ENCODE measurements at places on chromosomes 16 and 17. TPM values are rescaled to one million over a fixed set of nuclear protein-coding genes. Genes with fewer than 3 reads are reported as not detected.

The GGNBP2 gene
- 65.9 TPM for total RNA-seq

The CLEC3A gene
- 3.5 TPM for total RNA-seq

The IGFBP4 gene
- total RNA-seq, result 351 TPM

The ITGB4 gene
- 317 TPM for total RNA-seq

The ALOX12 gene
- not detected for total RNA-seq

The FNDC8 gene
- not detected for total RNA-seq

DNA sequence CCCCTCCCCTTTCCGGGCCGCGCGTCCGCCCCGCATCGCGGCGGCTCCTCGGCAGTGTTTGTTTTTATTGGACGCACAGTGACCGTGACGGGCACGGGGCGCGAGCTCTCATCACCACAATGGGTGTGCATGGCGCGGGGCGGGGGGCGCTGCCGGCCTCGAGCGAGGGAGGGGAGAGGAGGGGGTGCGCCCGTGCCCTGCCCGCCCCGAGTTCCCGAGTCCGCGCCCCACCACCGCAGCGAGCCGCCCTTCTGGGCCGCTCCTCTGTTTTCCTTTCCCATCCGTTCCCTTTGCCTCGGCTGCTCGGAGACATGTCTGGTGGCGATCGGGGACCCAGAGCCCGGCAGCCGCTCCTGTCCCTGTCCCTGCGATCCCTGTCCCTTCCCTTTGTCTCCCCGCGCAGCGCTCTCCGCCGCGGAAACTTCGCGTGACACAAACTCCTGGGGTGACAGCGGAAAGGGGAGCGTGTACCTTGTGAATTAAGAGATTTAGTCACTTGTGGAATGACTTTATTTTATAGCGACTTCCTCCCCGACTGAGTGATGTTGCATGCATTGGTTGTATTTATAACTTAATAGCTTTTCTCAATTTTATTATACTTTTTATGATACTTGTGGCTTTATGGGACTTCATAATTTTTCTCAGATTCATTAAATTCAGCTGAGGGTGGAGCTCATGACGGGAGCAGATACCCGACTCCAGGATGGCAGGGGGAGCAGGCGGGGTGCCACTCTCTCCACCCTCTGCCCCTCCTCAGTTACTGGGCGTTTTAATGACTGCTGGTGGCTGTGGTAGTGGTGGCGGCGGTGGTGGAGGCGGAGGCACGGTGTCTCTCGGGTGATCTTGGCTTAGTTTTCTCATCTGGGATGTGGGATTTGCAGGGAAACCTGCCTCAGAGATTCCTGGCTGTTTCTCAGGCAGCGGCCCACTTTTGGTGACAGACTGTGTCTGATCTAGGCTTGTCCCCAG lies 40.8 kb downstream of the MRM1 start:
- no peak for DNase-seq

DNA sequence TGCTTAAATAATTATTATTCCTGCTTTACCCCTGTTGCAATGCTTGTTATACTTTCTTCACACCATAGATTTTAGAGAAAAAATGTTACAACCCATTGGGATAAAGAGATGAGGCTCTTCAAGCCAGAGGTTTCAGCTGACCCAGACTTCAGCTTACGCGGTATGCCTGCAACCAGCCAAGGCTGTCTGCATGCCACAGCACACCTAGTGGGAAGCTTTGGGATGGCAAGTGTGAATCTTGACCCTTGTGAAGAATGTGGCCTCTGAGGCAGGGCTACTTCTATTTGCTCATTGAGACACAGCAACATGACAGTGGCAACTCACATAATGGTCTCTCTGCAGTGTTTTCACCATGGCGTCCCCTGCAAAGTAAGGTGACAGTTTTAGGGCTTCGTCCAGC lies 193.9 kb upstream of the PIRT start:
- DNase-seq, result no peak

DNA sequence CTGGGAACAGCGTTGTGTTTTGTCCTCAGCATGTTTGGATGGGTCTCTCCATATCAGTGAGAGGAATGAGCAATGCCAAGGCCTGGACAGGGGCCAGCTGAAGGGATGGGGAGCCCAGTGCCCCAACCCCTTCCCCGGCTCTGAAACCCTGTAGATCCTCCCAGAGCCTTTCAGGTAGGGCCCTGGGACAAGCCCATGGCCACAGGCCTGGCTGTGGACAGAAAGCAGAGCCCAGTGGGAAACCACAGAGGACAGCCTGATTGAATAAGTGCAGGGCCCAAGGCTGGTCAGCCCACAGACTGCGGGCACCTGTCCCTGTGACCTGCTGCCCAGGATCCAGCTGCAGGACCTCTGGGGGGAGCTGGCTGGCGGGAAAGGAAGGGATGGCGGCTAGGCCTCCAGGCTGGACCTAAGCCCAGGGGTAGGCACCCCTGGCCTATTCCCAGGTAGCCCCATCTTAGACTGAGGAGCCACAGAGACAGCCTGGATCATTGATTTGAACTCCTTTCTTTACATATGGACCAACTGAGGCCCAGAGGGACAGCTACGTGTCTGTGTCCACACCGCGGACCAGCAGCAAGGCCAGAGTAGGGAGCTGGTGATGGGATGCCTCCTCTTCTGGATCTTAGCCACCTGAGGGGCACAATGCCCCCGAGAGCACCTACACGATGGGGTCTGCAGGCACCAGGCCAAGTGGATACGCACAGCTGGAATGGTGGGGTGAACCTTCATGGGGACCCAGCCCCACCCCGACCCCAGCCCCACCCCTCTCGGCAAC lies 1.3 kb downstream of the CCDC102A start:
- DNase-seq, result no peak

DNA sequence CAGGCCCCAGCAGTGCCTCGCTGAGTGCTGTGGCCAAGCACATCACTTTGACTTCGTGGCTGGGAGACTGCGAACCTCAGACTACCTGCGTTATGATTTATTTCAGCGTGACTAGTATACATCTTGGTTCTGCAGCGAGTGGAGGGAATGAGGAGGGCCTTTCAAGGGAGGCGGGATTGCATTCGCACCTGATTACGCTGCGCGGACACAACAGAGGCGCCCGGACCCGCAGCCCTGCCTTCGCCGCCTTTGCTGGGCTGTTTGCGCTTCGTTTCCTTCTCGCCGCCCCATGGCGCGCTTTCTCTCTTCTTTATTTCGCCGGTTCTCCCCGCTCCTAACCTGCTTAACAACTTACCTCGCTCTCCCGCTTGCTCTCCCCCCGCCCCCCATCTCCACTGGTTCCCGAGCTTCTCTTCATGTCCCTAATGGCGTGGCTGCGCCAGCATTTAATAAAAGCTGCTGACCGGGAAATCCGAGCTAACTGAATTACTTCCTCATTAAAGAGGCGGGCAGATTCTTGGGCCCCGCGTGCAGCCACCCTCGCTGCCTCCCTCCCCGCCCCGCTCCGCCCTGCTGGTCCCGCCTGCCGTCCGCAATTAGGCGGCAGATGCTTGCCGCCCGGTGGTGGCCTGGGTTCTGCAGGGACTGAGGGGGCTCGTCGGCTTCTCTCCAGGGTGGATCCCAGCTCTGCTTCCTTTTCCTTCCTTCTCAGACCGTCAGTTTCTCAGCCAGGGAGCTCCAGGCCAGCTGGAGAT lies 257.6 kb upstream of the SDK2 start:
- DNase-seq, result peak; percentile 72

- no peak for DNase-seq
Measured at GRCh38 chr16:27123795-27124409, 57.2 kb downstream of the C16orf82 start.

GRCh38 chr17:45722161-45722560 lies 62.0 kb upstream of the CRHR1 start:
- DNase-seq, result no peak

- DNase-seq, result no peak
Measured at GRCh38 chr16:55943267-55943666, 68.1 kb upstream of the CES5A start.

DNA sequence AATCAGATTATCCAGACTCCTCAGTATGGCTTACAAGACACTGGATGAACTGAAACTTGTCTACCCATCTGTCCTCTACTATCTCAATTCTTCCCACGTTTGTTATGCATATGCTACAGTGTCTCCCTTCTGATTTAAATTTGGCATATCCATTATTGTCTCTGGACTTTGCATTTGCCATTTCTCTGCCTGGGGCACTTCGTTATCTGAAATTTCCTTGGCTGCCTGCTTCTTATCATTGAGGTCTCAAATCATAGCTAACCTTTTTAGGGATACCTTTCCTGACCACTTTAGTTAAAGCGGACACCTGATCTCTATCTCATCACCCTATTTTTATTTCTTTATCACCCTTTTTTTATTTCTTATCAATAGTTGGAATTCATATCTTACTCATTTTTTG lies 853.4 kb downstream of the KCNJ2 start:
- no peak for DNase-seq

- DNase-seq, result no peak
Measured at GRCh38 chr16:69691980-69692911, 34.1 kb downstream of the NQO1 start.

DNA sequence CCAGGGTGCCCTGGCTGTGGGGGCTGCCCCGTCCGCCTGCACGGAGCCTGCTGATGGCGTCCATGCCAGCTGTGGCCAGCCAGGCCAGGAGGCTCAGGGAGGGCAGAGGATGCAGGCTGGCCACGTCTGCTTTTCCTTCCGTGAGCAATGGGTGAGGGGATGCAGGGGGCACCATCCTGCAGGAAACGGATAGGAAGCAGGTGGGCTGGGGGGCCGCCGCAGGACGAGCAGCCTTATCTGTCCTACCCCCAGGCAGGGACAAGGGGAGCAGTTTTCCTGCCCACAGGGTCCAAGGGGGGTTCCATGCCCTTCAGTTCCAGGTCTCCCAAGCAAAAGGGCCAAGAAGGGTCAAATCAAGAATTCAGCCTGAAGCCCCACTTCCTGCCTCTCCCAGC lies 6.8 kb downstream of the DUS1L start:
- no peak for DNase-seq

DNA sequence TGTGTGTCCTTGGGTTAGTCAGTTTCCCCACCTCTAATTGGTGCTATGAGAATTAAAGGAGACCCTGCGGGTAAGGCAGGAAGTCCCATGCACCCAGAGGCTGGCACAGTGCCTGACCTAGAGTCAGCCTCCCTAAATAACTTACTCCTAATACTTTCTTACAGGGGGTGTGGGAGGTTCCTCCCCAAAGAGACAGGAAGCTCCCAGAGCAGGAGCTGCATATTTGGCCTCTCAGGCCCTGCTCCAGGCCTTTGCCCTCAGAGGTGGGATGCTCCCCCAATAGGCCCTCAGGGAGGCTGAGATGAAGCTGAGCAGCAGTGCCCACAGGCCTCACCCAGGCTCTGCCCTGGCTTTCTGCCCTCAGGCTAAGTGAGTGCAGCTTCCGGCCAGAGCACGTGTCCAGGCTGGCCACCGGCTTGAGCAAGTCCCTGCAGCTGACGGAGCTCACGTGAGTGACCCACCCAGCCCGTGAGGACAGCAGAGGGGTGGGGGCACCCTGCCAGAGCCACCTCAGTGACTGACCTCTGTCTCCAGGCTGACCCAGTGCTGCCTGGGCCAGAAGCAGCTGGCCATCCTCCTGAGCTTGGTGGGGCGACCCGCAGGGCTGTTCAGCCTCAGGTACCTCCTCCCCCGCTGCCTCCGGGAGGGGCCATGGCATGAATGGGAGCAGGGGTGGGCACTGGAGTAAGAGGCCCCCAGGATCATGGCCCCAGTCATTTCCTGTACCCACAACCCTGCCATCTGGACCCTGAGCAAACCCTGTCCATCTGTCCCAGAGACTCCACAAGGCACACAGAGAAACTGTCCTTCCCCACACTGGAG lies 31.1 kb upstream of the CPNE2 start:
- peak; percentile 52 for DNase-seq

DNA sequence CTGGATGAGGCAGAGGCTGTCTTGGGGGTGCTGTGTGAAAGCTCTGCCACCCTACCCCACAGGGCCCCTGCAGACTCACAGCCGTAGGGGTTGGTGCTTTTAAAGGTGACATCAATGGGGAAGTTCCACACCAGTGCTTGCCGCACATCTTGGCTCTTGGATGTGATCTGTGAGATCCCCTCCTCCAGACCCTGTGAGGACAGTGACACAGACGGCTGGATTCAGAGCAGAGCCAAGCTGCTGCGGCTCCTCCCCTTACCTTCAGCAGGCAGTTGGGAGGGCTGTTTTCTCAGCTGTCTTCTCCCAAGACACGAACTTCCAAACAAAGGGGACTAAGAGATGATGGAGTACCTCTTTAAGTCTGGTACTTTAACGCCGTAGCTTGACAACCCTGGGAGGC lies 4.8 kb downstream of the B9D1 start:
- DNase-seq, result no peak

GRCh38 chr17:40171750-40172149 lies 5.5 kb upstream of the RAPGEFL1 start:
- DNase-seq, result no peak

- DNase-seq, result no peak
Measured at GRCh38 chr17:43809121-43809520, 23.8 kb downstream of the MPP3 start.

- DNase-seq, result no peak
Measured at GRCh38 chr16:88805340-88805715, 1.7 kb downstream of the CDT1 start.

GRCh38 chr16:72768591-72768990 lies 279.3 kb downstream of the ZFHX3 start:
- no peak for DNase-seq

DNA sequence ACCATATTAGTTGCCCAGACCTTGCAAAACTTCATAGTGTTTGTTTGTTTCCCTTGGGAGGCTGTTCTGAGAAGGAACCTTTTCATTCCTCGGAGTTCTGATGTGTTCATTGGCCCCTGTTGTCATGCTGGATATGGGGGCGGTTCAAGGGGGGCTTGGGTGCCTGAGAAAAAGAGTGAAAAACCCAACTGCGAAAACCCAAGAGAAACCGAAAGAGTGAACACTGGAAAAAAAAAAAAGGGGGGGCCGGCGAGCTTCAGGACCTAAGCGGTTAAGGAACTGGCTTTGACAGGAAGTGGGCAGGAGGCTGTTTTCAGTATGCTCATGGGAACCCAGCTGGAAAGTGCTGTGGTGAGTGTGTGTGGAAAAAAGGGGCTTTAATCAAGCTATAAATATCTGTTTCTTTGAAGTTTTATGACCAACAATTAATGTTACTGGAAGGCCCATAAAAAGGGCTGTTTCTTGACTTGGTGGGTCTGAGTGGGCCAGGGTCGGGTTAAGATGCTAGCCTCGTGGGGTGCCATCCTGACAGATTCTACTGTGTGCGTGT lies 510.7 kb downstream of the MAF start:
- DNase-seq, result peak; percentile 18

GRCh38 chr17:31807846-31808245 lies 51.2 kb downstream of the COPRS start:
- no peak for DNase-seq

DNA sequence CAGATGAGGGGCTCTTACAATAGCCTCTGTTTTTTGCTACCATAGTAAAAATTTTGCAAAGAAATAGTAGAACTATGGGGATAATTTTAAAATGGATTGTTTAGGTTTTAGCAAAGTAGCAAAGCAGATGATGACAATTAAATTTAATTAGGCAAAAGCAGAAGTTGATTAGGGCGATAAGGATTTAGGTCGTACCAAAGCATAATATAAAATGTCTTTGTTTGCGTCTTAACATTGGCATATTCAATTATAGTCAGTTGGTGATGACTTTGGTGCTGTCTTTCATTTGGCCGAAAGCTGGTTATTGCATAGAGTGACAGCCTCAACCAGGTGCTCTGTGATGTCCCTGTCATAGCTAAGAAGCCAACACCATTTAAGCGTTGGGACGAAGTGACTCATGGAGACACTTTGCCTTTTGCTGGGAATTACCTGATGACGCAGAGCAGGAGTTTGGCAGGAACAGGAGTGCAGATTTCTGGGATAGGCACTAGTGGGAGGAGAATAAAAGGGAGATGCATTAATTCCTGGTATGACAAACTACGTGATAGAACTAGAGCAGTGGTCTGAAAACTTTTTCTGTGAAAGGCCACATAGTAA lies 38.3 kb downstream of the MAP2K6 start:
- no peak for DNase-seq

Data from mucosa of gallbladder (tissue), 1 donor.